ENCODE measurements at places on chromosomes 2 and 18.

- no peak for ATAC-seq
Measured at GRCh38 chr2:32641180-32641579, 13.3 kb downstream of the TTC27 start.

- peak; percentile 4 for ATAC-seq
Measured at GRCh38 chr2:20223407-20224163, 1.3 kb downstream of the SDC1 start.

- peak; percentile 78 for ATAC-seq
Measured at GRCh38 chr18:44855681-44856080, 175.0 kb downstream of the SETBP1 start.

- ATAC-seq: no peak
Measured at GRCh38 chr2:207221731-207222130, 56.0 kb upstream of the KLF7 start.

Data from esophagus mucosa (tissue), 1 donor.